ENCODE measurements at places on chromosomes 12 and 14. TPM values are rescaled to one million over a fixed set of nuclear protein-coding genes. Genes with fewer than 3 reads are reported as not detected.

R3HDM2 gene
- total RNA-seq, result 8.0 TPM

ARG2 gene
- 2.0 TPM for total RNA-seq

POTEM gene
- not detected for total RNA-seq

BIN2 gene
- total RNA-seq, result 0.09 TPM

ADCY6 gene
- total RNA-seq, result 9.9 TPM

HRK gene
- 1.3 TPM for total RNA-seq

IL22 gene
- total RNA-seq, result not detected

MLF2 gene
- total RNA-seq, result 305 TPM

OAS2 gene
- total RNA-seq, result 0.11 TPM

INHBE gene
- total RNA-seq, result 0.09 TPM

ACAD10 gene
- total RNA-seq, result 11.0 TPM

ADAMTS20 gene
- not detected for total RNA-seq

DDN gene
- total RNA-seq, result 0.75 TPM

ADCY4 gene
- total RNA-seq, result not detected

ACOT4 gene
- total RNA-seq, result 2.2 TPM

HOXC12 gene
- not detected for total RNA-seq

KRT83 gene
- 5.7 TPM for total RNA-seq

INHBC gene
- total RNA-seq, result not detected

TMBIM6 gene
- 482 TPM for total RNA-seq

TAS2R7 gene
- total RNA-seq, result not detected
